ENCODE measurements at places on chromosomes 3 and 15.

DNA sequence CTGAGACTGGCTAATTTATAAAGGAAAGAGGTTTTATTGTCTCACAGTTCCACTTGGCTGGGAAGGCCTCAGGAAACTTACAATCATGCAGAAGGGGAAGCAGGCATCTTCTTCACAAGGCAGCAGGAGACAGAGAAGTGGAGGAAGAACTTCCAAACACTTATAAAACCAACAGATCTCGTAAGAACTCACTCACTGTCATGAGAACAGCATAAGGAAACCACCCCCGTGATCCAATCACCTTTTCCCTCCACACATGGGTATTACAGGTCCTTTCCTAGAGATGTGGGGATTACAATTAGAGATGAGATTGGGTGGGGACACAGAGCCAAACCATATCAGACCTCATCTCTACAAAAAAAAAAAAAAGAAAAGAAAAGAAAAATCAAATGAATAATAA lies 25.7 kb downstream of the CGGBP1 start:
- DNase-seq: no peak

DNA sequence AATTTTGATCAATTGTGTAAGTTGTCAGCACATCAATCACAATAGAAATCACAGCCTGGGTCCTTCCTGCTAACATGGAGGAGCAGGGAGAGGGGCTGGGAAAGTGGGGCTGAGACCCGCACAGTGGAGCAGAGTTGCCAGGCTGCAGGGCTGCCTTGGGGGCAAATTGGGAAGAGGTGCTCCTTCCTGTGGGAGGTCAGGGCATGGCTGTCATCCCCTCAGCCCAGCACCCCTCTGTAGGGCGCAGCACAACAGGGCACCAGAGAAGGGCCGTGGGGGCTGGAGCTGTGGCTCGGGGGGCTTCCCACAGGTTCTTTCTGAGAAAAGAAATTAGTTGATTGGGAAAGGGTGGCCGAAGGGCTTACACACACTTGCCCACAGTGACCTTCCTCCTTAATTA lies 126.3 kb downstream of the NSMCE3 start:
- no peak for DNase-seq

GRCh38 chr3:187641320-187642016 lies 28.7 kb downstream of the SST start:
- no peak for DNase-seq

- peak; percentile 21 for DNase-seq
Measured at GRCh38 chr3:44685128-44685800, 27.2 kb upstream of the ZNF502 start.

DNA sequence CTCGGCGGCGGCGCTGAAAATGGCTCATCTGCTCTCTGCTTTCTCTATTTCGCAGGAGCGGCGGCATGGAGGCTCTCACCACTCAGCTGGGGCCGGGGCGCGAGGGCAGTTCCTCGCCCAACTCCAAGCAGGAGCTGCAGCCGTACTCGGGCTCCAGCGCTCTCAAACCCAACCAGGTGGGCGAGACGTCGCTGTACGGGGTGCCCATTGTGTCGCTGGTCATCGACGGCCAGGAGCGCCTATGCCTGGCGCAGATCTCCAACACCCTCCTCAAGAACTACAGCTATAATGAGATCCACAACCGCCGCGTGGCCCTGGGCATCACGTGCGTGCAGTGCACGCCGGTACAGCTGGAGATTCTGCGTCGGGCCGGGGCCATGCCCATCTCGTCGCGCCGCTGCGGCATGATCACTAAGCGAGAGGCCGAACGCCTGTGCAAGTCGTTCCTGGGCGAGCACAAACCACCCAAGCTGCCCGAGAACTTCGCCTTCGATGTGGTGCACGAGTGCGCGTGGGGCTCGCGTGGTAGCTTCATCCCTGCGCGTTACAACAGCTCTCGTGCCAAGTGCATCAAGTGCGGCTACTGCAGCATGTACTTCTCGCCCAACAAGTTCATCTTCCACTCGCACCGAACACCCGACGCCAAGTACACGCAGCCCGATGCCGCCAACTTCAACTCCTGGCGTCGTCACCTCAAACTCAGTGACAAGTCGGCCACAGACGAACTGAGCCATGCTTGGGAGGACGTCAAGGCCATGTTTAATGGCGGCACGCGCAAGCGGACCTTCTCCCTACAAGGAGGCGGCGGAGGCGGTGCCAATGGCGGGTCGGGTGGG lies 790 bp downstream of the SKOR1 start:
- no peak for DNase-seq

- DNase-seq: no peak
Measured at GRCh38 chr3:111595232-111595631, at the start of gene ZBED2. Gene ZBED2, minus strand, starts transcription at chr3:111595346. Its CDS starts 1,145 bp downstream, at chr3:111594201.

DNA sequence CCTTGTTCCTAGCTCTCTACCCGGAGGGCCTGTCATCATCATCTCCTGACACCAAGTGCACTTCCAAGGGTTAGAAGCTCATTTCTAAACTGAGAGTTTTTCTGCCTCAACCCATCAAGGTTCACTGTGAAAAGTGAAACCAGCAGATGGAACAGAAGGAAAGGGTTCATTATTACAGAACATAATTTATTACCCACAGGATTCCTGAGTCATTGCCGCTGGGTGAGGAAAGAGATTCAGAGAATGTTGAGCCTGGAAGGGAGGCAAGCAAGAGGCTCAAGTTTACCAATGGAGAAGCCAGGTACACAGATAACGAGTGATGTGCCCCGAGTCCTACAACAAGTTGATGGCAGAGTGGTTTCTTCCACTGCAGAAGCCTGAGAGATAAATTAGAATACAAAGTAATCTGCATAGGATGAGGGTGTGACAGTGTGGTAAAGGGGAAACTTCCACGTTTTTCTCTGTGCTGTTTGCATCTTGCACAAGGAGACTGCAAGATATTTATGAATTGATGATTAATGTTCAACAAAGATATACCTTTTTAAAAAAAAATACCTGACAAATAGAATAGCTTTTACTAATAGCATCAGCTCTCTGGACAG lies 80.5 kb upstream of the SETMAR start:
- no peak for DNase-seq

DNA sequence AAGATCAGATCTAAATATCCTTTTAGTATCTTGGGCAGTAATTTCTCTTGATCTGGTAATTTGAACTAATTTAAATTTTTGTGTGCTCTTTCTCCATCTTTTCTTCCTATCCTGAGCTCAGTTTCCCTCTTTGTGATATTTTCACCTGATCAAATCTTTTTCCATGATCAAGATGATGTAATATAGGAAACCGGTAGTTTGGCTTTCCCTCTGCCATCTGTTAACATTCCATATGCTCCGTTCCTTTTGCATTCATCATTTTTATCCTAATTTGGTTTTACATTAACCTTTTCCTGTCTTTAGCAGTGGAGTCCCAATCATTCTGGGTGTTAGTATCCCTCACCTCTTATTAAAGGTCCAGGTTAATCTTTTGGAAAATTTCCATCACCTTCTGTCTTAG lies 5.9 kb upstream of the ABHD6 start:
- DNase-seq: no peak

DNA sequence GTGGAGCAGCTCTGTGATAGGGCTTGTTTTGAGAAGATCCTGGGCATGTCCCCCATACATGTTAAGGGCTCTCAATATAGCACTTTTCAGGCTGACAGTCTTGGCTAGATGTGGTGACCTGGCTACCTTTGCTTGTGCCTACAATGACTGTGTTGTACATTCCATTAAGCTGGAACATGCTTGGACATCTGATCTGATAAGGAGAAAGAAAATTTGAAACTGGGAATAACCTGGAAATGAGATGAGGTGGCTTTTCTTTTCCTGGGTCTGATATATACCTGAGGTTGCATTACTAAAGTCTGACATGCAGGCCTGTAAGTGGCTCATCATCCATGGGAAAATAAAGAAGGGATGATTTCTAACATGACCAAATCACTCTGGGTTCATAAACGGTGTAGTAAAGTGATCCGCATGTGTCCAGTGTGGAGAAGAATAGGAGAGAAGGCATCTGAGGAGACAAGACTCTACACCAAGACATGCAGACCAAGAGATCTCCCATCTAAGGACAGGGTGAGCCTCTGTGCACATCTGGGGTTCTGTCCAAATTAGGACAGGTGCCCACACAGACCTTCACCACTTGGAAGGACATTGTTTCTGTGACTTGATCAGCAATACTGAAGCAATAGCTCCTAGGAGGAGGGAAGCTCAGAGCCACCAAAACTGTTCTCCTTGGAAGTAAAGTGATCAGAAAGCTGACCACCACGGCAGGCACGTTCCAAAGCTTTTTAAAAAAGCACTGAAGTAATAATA lies 62.0 kb downstream of the KLHL6 start:
- no peak for DNase-seq

DNA sequence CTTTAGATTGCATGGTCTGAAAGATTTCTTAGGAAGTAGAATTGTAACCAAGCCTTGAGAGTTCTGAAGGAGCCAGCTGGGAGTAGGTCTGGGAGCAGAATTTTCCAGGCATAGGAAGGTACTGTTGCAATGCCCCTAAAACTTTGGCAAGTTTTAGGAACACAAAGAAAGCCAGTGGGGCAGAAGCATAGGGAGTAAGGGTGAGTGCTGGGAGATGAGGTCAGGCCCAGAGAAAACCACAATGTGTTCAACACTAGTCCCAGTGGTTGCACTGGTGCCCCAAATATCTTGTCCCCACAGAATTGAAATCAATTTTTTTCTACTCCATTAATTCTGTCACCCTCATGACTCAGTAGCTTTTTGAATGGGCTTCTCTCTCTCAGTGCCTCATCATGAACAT lies 120.7 kb upstream of the GALNT15 start:
- no peak for DNase-seq

DNA sequence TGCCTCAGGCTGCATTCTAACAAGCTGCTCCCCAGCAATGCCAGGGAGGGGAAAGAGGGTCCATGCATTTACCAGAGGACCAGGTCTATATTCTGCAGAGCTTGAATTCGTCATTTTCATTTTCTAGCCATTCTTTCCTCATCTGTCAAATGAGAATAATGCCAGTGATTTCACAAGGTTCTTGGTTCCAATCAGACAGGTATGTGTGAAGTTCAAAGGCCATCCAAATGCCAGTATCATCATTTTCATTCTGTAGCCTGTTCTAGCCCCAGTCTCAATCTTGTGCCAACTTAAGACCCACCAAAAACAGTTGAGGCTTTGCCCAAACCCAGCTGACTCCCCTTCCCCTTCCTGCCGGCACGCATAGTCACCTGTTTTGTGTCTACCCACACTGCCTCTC lies 112.7 kb downstream of the IQSEC1 start:
- no peak for DNase-seq

- DNase-seq: no peak
Measured at GRCh38 chr3:121649645-121650044, 11.1 kb downstream of the HCLS1 start.

DNA sequence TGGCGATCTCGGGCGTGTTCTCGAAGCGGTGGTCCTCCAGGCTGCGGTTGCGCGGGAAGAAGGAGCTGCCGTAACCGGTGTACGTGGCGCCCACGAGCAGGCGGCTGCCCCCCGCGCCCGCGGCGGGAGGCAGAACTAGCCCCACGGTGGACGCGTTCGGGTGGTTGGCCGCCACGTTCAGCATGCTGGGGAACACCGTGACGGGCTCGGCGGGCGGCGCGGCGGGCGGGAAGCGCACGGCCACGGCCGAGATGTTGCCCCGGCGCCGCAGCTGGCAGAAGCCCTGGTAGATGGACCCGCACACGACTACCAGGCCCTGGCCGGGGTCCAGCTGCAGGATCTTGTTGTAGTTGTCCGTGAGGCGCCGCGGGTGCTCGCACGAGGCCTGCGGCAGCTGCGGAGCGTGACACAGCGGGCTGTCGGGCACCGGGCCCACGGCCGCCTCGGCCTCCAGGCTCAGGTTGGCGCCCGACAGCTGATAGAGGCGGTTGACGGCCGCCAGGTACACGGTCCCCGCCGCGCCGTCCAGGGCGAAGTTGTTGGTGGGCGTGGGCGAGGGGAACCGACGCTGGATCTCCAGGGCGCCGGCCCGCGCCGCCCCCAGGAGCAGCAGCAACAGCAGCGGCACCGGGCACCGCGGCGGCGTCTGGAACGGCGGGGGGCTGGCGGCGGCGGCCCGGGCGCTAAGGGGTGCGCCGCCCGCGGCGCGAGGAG lies 397 bp downstream of the PLXND1 start:
- no peak for DNase-seq

DNA sequence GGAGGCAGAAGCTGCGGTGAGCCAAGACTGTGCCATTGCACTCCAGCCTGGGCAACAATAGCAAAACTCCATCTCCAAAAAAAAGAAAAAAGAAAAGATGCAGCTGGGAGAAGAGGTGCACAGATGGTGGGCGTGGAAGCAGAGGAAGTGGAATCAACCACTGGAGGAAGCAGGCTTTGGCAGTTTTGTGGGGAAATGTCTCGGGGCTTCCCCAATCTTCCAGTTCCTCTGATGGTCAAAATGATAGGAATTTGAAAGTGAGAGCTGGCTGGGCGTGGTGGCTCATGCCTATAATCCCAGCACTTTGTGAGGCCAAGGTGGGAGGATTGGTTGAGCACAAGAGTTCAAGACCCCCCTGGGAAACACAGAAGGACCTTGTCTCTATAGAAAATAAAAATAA lies 48.1 kb upstream of the SMAD3 start:
- no peak for DNase-seq

GRCh38 chr15:76060118-76060989 lies 569 bp downstream of the TMEM266 start:
- DNase-seq: no peak

DNA sequence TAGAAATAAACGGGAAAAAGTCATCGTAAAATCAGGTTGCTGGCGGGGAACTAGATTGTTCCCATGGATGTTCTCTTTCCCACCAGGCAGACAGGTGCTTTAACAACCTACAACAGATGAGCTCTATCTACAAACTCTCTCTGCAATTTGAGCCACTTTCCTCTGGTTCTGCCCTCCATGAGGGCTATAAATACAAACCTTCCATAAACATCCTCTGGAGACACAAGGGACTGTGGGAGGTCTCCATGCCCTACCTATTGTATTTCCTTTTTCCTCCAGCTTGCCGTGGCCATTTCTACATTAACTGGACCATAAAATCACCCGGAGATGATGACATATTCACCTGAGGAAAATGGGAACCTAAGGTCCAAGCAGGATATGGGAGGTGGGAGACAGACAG lies 151.1 kb downstream of the GABRB3 start:
- DNase-seq: no peak

DNA sequence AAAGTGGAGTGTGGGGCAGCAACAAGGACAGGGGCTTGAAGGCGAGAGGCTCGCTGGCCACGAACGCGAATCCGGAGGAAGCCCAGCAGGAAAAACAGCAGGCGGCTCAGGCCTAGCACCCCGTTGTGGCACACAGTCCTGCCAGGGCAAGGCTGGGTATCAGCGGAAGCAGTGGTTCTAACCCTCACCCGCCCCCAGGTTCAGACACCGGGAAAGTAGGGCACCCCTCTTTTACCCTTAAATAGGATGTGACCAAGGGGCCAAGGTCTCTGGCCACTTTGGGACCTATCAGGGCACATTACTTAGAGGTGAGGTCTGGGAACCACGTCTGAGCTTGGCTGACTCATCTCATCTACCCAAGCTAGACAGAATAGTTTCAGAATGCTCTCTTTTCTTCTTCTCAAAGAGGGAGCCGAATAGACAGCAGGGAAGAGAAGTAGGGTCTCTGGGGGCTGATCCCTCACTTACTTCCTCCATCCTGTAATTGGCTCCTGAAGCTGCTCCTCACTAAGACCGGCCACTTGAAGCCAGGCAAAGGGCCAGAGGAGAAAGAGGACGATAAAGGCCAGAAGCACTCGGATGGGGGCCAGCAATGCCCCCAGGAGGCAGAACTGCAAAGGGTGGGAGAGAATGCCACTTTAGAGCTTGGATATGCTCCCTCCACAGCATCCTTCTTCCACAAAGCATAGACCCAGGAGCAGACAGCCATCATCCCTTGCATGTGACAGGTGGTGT lies 1.7 kb downstream of the LPCAT4 start:
- no peak for DNase-seq

GRCh38 chr15:43285609-43286037 lies 18.9 kb upstream of the TGM5 start:
- DNase-seq: peak; percentile 75

Measured in stimulated activated CD4-positive, alpha-beta T cell treated with anti-CD3 and anti-CD28 coated beads, Interleukin-12 subunit alpha, Interleukin-12 subunit beta, amount 100 ng/mL, for 48 hours (primary cell).